EH (cell line): ENCODE measurements at places on chromosomes 5 and 9.

- peak; percentile 52 for DNase-seq
These were observed 126.9 kb upstream of the OSMR start for GRCh38 chr5:38718771-38719391.

DNA sequence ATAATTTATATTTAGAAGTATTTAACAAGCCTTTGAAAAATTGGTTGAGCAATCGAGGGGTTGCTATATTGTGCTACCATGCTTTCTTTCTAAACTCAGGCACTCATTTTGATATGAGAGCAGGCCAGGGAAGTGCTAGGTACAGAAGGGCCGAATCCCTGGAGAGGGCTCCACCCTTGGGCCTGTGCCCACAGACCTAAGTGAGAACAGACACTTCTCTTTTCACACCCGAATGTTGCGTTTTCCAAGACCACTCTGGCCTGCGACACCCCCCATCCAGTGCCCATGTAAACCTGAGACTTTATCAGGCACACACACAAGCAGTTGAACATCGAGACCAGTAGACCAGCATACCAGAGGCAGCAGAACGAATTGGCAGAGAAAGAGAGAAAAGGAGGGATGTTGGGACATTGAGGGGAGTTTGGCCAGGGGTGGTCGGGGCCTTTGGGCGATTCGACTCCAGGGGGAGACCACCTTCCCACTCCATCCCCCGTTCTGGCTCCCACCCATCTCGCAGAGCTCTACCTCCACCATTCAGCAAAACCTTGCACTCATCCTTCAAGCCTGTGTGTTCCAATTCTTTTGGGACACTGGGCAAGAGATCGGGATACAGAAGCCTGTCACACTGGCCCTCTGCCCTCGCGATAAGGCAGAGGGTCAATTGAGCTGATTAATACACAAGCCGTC, 134.8 kb downstream of the FBXO4 start:
- DNase-seq, result no peak

- no peak for DNase-seq
These were observed at the start of gene CER1 for GRCh38 chr9:14722391-14723035. Gene CER1, minus strand, starts transcription at chr9:14722733. Its CDS starts 61 bp downstream, at chr9:14722672.

DNA sequence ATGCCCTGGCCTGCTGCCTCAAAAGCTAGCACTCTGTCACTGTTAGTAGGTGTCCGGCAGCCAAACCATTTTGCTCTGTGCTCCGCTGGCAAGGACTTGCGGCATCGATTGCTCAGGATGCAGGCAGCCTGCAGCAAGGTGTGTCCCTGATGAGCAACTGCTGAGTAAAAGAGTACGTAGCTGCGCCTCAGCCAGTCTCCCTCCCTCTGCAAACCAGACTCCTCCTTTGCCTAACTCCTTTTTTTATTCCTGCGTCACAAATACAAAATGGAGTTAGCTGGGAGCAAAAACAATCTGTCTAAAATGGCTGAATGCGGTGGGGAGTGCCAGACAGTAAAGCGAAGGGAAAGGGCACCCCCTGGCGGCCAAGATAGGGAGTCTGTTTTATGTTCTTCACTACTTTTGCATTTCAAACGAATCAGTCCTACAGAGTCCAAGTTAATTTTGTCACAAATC, 61.1 kb downstream of the DIAPH1 start:
- peak; percentile 99 for DNase-seq

- DNase-seq, result no peak
These were observed 8.8 kb upstream of the PRDM6 start for GRCh38 chr5:123080215-123080614.
